ENCODE measurements at places on chromosomes 1 and 21.
A peak's percentile ranks its signal among the peaks of the same experiment; 100 is the strongest.

DNA sequence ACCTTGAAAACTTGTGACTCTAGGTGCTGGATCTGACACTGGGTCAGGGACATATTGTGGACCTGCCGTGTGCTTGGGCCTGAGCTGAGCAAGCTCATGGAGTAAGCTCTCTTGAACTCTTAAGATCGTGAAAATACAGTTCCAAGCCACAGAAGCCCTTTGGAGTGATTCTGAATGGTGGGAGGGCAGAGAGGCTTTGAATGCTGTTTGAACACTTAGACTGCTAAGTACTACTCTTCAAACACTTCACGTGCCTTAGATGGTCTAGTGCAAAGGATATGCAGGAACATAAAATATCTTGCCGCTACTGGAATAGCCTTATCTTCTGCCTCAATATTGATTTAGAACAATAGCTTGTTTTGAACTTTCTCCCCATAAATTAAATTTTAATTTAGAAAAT, 21.6 kb downstream of the ROR1 start:
- DNase-seq, result no peak

GRCh38 chr1:15424146-15424667, 14.0 kb upstream of the CTRC start:
- DNase-seq, result no peak

DNA sequence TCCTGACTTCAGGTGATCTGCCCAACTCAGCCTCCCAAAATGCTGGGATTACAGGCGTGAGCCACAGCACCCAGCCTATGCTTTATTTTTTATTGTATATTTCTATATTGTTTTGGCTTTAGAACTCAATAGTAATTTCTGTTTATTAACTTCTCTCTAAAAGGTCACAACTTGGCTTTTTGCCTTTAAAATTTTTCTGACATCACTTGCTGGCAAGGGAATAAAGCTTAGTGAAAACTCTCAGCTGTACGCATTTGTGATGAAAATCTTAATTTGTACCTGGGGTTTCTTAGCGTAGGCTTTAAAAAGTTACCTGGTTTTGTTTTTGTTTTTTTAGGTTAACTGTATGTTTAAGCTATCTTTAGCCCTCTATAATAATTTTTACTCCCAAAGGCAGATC, 36.2 kb downstream of the B3GALNT2 start:
- DNase-seq, result no peak

DNA sequence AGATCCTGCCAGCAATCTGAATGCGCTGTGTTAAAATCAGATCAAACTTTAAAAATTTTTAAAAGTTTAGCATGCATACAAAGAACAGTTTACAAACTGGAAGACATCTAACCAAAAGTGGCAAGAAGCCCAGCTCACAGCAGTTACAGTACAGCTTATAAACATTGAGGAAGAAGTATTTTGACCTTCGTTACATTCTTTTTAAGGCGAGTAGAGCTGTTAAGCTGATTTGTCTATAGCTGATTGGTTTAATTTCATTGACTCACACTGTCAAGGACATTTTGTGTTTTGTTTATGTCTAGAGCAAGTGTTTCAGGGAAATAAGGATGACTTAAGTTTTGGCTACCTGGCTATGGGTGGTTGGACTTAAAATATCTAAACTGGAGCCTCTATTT, 3.0 kb upstream of the PGM1 start:
- DNase-seq, result peak; percentile 73

GRCh38 chr1:115609021-115609420, 32.7 kb upstream of the VANGL1 start:
- no peak for DNase-seq

DNA sequence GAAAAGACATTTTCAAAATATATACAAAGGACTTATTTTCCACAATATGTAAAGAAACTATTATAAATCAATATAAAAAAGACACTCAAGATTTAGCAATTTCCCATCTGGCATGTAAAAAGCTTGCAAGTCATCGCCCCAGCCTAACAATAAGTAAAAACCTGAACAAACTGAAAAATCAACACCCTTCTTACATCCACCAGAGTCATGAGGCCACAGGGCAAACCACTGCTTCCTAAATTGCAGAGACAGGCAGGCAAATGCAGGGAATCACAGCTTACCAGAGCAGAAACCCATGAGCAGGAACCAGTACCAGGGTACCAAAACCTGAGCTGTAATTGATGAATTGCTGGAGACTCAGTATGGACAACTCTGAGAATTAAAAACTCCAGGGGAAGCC, 16.7 kb upstream of the WNT2B start:
- no peak for DNase-seq

DNA sequence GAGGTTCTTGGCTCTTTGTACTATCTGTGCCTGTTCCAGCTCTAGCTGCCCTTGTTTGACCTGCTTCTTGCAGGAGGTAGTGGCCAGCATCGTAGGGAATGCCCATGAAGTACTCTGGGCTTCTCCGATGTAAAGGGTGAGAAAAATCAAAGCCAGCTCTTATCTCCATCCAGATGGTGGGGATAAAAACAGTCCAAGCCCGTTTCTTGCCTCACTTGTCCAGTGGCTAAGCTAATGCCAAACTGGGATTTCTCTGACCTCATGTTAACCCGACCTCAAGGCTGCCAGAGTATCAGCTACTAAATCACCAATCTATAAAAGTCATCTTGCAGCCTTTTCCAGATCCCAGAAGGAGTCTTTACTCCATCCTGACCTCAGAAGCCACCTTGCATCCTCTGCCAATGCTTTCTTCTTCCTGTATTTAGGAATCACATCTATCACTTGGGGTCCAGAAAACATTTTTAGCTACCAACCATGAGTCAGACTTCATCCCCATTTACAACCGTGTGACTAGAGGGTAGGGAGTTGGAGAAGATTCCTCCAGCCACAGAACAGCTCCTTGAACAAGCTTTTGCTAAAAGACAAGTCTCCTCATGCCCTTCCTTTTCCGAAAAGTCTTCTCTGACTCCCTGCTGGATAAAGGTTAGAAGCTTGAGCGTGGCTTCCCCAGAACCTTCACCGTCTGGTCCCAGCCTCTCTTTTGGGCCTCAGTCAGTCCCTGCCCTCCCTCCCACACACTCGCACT, 35.9 kb downstream of the KCNC4 start:
- DNase-seq, result no peak

DNA sequence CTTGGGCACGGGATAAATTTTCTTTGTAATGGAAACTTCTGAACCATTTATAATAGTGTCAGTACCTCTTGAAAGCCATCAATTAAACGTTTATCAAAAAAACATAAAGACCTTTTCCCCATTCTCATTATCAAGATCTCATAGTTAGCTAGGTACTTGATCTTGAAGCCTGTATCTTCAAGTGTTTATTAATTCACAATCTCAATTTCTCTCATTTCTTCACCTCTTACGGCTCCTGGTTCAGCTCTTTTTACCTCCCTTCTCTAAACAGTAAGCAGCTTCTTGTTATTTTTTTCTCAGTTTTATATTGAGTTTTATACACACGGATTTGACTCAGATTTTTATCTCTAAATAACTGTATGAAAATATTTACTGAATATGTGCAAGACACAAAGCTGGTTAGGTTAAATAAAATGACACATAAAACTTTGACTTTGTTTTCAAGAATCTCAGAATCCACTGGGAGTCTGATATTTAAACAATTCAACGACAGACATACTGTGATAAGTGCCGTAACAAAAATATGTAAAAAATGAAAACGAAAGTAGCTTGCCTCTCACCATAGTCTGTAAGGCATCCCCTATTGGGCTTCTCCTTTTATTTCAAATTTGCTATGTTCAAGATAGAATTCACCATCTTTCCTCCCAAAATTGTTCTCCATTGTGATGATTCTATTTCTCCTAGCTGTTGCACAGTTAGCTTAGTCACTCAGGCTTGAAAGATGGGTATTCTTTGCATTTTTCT, 411.6 kb upstream of the ZRANB2 start:
- no peak for DNase-seq

DNA sequence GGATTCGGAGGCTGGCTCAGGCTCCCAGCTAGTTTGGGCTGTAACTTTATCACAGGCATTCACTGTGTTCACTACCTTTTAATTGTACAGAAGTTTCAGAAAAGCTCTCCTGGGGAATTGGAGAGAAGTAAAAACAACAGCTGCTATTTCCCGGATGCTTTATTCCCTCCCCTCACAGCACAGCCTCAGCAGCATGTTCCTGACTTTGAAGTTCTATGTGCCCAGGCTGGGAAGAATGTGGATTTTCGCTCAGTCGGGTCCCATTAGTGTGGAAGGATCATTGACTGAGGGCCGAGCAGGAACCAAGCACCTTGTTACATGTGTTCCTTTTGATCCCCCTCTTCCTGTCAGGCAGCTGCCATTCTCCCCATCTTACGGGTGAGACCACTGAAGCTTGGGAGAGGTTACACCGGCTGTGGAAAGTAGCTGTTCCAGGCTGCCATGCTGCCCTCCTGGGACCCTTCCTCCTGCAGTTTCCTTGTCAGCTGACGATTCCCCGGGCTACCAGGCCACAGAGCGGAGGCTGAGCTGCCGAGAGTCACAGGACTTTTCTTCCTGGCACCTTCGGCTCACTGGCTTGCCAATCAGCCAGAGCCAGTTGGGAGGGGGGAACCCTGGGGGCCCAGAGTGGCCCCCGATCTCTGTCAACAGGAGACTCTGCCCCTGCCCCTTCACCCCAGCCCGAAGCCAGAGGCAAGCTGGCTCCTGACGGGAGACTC, 223.1 kb upstream of the TMEM51 start:
- DNase-seq, result no peak

GRCh38 chr1:204736836-204737235, 51.3 kb upstream of the LRRN2 start:
- DNase-seq, result no peak

GRCh38 chr1:115545096-115545720, 96.6 kb upstream of the VANGL1 start:
- DNase-seq, result peak; percentile 32

DNA sequence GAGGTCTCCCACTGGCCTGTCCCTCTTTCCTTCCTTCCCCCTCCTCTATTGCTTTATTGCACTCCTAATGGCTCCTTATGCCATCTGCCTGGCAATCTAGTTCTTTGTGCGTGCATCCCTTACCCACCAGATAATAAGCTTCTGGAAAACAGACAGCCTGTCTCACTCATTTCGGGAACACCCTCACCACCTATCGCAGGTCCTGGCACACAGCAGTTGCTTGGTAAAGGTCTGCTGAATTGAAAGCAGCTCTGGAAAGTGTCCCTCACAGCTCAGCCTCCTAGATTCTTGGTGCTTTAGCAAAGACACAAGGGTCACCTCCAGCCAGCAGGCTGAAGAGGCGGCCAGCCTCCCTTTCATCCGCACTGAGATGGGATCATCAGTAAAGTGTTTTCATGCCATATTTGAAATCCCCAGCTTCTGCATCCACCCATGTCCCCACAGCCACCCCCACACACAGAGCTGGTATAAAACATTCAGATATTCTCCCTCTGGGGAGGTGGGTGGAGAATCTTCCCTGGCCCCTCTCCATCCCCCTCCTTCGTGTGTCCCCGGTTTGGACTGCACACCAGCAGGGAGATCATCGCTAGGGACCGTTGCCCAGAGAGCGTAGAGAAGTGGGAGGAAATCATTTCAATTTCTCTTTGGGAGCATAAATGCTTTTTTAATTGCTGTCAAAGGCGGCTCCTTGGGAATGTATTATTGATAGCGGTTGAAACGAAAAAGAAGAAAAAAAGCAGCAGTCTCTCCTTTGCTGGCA, 29.1 kb upstream of the ATP2B4 start:
- DNase-seq, result no peak

DNA sequence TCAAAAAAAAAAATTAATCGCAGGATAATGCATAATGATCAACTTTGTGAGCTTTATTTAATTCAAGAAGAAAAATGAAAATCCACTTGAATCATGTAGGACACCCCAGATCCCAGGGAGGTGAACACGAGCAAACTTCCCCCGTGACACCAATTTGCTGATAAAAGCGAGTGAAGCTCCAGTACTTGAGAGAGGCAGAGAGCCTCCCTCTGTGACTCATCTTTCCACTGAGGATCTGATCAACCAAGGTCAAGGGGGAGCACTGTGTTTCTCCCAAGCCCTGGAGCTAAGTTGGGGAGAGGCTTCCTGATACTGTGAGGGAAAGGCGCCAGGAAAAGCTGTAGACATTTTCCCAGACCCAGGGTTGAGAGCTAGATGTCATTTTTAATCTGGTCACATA, 160.9 kb downstream of the SLC44A5 start:
- peak; percentile 18 for DNase-seq

- DNase-seq, result no peak
These were observed 10.2 kb downstream of the TRAF3IP3 start for GRCh38 chr1:209766051-209766450.

GRCh38 chr1:208204779-208205178, 39.4 kb downstream of the PLXNA2 start:
- no peak for DNase-seq

DNA sequence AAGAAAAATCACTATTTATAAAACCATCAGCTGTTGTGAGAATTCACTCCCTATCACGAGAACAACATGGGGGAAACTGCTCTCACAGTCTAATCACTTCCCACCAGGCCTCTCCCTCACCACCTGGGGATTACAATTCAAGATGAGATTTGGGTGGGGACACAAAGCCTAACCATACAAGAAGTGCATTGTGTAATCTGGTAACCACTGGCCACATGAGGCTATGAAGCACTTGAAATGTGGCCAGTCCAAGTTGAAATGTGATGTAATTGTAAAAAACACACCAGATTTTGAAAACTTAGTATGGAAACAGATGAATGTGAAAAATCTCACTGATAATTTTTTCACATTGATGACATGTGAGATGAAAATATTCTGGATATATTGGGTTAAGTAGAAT, 293.8 kb downstream of the TTLL7 start:
- DNase-seq, result no peak

DNA sequence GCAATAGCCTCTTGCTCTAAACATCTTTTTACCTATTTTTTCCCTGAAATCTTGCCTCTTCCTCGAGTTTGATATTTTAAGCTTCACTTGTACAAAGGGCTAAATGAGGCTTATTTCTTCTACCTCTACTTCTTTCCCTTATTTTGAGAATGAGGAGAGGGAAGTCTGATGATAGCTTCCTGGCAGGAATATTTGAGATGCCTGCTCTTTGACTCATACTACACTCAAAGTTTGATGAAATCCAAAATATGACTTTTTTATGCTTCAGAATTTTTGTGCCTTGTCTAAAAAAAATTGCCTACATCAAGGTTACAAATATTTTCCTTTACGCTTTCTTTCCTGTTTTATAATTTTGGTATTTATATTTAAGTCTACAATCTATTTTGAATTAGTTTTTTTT, 624.4 kb upstream of the PLXNA2 start:
- peak; percentile 51 for DNase-seq

- no peak for DNase-seq
These were observed 12.3 kb downstream of the NES start for GRCh38 chr1:156664767-156665411.

DNA sequence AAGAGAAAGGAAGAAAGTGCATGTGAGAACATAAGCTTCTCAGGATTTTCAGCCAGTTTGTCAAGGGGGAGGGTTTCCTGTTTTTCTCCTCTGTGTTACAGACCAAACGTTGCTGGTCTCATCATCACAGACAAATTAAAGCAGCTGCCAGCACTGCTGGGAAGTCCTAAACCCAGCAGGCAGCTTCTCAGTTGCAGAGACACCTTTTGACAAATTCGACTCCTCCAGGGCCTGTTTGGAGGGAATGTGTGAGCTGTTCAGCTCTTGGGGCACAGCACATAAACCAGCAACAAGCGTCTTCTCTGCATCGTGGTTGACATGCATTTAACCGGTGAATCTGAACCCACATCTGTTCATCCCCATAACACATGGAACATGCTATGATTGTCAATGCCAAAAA, 454.6 kb upstream of the RUNX1 start:
- no peak for DNase-seq

Measured in M059J (cell line).